ENCODE measurements at places on chromosomes 5 and 9.

GRCh38 chr5:32476891-32477290, 32.4 kb upstream of the ZFR start:
- no peak for DNase-seq

DNA sequence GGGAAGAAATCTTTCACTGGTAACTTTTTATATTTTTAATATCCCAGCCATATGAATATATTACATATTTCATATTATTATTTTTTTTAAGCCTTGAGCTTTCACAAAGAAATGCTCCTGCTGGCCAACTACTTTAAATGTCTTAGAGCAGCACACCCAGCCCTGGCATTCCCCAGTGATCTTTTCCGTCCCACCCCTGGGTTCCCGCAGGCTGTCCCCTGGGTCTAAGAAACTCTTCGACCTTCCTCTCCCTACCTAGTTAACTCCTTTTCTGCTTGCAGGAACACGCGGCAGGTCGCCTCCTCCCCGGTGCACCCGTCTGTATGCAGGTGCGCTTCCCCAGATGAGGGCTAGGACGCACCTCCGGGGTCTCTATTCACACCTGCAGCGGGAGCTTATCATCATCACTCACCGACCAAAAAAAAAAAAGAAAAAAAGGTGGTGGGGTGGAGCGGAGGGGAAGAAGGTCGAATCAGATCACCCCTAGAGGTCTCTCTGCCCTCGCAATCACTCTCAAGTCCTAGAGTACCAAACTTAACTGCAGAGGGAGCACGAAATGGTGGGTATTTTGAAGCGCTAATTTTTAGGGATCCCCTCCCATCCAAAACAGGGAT, 696 bp downstream of the ZFP62 start:
- no peak for DNase-seq

GRCh38 chr9:112013266-112013665, 116.7 kb downstream of the UGCG start:
- no peak for DNase-seq

DNA sequence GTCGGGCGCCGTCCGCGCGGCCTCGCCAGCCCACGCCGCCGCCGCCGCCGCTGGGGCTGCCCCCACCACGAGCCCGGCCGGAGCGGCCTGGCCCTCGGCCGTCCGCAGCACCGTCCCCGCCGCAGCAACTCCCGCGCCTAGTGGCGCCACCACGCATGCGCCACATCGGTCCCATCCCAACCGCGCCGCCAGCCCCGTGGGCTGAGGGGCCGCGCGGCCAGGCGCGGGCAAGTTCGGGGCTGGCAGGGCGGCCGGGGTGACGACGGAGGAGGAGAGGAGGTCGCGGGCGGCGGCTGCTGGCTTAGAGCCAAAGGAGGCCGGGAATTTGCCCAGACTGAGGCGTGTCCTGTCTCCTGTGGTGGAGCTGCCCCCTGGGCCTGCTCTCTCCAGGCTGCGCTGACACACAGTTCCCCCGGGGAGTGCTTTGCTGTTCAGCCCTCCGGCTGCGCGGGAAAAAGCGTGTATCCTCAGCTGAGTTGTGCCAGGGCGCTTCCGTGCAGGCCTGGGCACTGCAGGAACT, at the start of gene TUSC1:
Gene TUSC1 (minus strand): TSS at position 298 of the 520 bp plus-strand sequence. CDS start 132 bp downstream, at position 166.
- peak; percentile 48 for DNase-seq

- peak; percentile 18 for DNase-seq
Observed at GRCh38 chr9:6552033-6552432, 93.5 kb downstream of the GLDC start.

GRCh38 chr9:135887585-135888050, 19.7 kb downstream of the CAMSAP1 start:
- no peak for DNase-seq

DNA sequence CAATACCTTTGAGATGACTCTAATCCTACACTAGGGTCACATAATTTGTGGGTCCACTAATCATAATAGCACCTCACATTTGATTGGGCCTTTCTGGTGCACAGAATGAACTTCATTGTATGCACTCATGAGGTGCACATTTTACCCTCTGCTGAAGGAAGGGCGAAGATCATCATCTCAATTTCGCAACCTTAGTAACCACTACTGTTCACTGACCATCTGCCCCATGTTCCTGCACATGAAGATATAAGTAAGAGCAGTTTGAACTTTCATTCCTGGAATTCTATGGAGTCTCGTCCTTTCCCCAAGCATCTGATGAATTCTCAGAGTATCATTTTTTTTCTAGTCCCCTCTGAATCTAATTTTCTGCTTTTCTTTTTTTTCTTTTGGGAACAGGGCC, 21.2 kb downstream of the GAS1 start:
- no peak for DNase-seq

DNA sequence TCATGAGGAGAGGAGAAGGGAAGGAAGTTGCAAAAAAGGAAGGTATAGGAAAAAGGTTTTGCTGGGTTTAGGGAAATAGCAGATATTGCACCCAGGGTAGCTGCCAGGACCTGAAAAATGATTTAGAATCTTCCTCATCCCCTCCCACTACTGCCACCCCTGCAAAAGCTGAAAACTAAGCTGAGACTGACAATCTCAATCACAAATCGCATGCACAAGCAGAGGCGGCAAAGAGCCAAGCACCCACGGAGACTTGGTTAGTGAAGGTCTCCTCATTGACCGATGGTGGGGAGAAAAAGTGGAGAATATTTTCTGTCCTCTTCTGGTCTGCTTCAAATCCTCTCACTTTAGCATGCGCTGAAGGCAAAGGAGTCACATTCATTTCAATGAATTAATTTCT, 39.1 kb upstream of the PAM start:
- no peak for DNase-seq

DNA sequence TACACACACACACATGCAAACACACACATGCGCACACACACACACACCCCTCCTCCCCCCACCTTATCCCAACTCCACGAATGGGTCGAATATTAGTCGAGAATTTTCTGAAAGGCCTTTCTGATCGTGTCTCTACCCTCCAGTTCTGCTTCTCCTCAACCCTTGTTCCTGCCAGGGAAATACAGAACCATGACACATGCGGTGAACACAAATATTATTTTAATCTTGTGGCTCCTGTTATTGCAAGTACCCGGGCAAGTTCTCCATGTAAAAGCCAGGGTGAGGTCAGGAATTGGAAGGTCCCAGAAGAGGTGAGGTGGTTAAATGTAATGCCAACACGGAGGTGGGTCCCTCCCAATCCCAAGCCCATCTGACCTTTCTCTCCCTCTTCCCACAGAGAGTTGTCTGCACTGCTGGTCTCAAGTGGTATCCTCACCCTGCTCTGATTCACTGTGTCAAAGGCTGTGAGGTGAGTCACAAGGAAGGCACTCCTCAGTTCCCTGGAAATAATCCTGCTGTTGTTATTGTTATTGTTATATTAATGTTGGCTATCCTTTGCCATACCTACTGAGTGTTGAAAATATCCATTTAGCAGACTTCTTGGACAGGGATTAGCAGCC, 223.7 kb downstream of the PAPPA start:
- DNase-seq, result peak; percentile 22

GRCh38 chr5:173717959-173718358, 101.5 kb upstream of the BOD1 start:
- no peak for DNase-seq

DNA sequence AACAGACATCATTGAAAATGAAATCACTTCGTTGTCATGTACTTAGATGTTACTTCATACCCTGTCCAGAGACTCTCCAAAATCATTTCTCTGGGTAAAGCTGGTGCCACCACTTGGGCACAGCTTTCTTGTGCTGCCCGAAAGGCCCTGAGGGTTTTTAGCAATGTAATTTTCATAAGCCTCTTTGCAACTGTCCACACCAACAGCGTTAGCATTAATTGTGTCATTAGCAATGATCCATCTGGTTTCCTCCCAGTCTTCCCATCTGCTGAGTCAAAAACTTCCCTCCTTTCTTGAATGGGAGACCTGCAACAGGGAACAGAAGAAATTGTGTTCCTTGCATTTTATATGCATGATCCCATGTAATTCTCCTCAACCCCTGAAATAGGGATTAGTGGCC, 8.6 kb upstream of the MSX2 start:
- DNase-seq, result no peak

DNA sequence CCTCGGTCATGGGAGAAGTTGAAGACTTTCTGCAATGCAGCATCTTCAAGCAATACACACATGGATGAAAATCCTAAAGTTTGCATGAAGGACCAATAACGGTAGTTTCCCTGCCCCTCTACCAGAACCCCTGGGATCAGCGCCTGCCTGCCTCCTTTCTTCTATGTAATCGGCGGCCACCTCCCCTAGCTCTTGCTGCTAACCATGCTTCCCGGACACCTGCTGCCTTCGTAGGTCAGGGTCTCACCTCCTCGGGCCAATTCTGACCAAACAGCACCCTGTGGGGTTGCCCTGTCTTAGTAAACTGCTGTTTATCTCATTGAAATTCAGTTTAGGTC, 388 bp upstream of the MED10 start:
- no peak for DNase-seq

DNA sequence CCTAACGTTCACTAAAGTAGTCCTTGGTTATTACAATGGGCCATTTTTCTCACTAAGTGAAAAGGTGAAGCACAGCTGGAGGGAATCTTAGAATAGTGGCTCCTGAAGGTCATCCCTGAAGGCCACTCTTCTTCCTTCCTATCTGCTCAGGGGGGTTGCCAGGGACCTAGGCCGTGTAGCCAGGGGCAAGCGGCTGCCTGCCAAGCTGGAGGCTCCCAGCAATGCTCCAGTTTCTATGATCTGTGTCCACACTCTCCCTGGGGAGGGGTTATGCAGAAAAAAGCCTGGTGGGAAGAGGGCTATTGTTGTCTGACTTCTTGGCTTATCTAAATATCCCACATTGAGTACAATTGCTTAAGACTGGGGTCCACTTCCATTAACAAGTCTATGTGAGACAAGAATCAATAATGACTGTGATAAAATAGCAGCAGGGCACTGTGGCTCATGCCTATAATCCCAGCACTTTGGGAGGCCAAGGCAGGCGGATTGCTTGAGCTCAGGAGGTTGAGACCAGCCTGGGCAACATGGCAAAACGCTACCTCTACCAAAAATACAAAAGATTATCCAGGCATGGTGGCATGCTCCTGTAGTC, 3.8 kb downstream of the NMRK1 start:
- no peak for DNase-seq

GRCh38 chr9:129486756-129487657, 133.9 kb downstream of the C9orf50 start:
- DNase-seq, result no peak

DNA sequence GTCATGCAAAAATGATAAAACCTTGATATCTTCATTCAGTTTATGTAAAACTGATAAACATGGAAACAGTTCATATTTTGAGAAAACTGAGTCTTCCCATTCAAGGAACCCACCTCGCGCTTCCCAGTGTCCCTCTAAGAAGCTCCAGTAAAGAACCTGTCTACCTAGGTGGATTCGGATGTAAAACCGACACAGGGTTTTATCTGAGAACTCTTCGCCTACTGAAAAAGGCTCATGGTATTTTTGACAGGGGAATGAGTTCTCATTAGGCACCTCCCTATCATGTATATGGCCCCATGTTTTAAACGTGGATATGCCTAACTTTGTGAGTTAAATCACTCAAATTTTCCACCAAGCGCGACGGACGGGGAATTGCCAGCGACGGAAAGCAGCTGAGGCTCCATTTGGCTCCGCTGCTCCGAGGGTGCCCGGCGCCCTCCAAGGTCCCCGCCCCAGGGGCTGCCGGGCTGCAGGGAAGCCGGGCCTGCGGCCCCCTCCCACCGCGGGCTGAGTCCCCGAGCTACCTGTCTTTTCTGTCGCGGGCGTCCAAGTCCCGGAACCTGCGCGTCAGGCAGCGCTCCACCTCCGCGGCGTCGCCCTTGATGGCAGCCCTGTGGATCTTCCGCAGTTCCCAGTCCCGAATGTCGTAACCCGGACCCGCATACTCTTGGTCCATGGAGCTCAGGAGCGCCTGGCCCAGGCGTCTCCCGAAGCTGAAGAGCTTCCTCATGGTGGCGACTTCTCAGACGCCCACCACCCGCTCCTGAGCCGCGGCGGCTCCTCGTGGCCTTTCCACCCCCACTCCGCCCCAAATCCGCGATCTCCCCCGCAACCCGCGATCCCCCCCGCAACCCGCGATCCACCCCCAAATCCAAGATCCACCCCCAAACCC, 594 bp downstream of the ANKRD18A start:
- no peak for DNase-seq

GRCh38 chr5:80238778-80239679, 16.8 kb downstream of the SERINC5 start:
- DNase-seq, result no peak

- no peak for DNase-seq
Observed at GRCh38 chr5:172745838-172746237, 25.2 kb downstream of the DUSP1 start.

GRCh38 chr9:20805766-20806165, 121.7 kb downstream of the FOCAD start:
- no peak for DNase-seq

DNA sequence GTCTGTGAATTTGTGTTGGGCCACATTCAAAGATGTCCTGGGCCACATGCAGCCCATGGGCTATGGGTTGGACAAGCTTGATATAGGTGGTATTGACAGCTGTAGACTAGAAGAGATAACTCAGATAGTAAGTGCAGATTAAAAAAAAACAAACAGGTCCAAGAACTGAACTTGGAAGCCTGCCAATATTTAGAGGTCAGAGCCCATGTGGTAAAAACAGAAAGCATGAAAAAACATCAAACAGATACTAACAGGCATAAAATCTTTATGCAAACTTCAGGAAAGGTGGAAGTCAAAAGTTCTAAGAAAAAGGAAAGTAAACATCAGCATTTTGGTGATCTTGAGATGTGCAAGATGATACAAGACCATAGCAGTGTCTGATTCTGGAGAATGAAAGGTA, 155.1 kb upstream of the NR4A3 start:
- DNase-seq, result no peak

- DNase-seq, result no peak
Observed at GRCh38 chr9:92740446-92740961, 24.1 kb downstream of the BICD2 start.

DNA sequence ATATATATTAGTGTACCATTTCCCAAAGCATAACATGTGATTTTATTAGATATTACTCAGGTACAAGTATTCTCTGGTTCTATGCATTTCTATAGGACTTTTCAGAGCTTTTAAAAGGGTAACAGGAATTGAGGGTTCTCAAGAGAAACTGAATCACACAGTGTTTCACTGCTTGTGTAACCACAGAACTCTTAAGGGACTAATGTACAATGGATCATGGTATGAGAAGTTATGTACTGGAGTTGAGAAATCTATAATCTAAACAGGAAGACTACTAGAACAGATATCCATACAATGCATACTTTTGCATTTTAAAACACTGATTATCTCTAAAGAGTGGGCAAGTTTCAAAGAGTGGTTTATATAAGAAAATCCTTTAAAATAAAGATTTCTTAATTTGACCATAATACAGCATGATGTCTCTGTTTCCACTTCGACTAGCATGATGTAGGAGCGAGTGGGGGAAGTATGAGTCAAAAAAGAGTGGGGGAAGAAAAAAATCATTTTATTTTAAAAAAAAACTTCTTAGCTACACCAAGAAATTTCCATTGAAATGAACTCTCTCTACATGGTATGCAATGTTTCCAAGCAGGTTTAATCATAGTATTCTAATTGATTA, 183.5 kb downstream of the RFX3 start:
- no peak for DNase-seq

- DNase-seq, result no peak
Observed at GRCh38 chr5:38099205-38100168, 158.9 kb upstream of the EGFLAM start.
